ENCODE measurements at places on chromosomes 4 and X. TPM values are rescaled to one million over a fixed set of nuclear protein-coding genes. Genes with fewer than 3 reads are reported as not detected.

Gene TEX11
- not detected for total RNA-seq

Gene VCX
- total RNA-seq: not detected

DNA sequence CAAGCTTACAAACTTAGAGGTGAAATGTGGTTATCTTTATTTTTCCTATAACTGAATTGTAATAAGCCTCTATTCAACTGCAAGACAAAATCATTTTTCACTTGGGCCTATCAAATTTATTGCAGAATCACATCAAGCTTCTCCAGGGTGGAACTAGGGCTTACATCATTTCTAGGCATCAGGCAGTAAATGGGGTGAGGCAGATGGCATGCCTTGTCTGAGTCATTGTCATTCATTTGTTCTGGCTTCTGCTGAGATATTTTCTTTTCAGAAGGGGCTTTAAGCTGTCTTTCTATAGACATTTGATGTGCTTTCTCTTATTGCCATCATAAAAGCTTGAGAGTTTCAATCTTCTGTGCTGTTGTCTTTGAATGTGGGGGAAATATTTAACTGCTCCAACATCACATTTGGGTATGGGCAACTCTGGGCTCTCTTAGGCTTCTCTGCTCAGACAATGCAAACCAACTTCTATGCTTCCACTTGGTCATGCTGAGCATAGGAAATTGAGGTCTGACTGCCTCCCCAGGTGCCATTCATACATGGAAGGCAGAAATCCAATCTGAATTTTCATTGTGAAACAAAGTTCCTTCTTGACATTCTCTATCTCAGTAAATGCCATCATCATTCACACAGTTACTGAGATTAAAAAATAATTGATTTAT is 225.8 kb upstream of the GIMD1 start:
- no peak overlapping the region for H3K4me3 ChIP-seq
- no peaks in the 10 kb centered on the region for H3K4me1 ChIP-seq
- DNase-seq: no peak
- no peak overlapping the region for H3K27ac ChIP-seq
- H3K27me3 ChIP-seq: no peaks in the 10 kb centered on the region

- peaks cover 11% of the 10 kb centered on the region for H3K4me1 ChIP-seq
- peak overlapping the region; percentile 54 for H3K27ac ChIP-seq
- H3K27me3 ChIP-seq: no peaks in the 10 kb centered on the region
- H3K4me3 ChIP-seq: no peak overlapping the region
- H3K36me3 ChIP-seq: no peaks in the 10 kb centered on the region
These were observed 491.2 kb downstream of the INPP4B start for GRCh38 chr4:142354794-142355420.

DNA sequence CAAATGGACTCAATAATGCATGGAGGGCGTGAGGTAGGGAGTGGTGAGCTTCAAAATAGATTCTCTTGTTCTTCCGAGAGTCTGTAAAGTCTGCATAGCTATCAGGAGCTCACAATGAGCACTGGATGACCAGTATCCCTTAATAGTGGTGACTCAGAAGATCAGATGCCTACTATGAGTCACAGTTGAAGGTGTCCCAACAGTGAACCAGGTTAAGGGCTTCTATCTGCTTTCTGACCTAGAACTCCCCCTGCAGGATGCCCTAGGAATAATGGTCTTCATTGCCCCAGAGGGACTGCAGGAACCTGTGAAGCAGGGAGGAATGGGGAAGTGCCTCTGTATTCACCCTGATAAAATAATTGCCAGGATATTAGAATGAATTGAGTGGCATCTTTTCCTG is 22.1 kb downstream of the DGKK start:
- H3K27ac ChIP-seq: no peak overlapping the region
- no peak overlapping the region for H3K4me3 ChIP-seq
- H3K27me3 ChIP-seq: no peaks in the 10 kb centered on the region
- H3K36me3 ChIP-seq: no peaks in the 10 kb centered on the region
- no peaks in the 10 kb centered on the region for H3K4me1 ChIP-seq

- no peak overlapping the region for H3K4me3 ChIP-seq
- no peaks in the 10 kb centered on the region for H3K36me3 ChIP-seq
- DNase-seq: no peak
- H3K27me3 ChIP-seq: no peaks in the 10 kb centered on the region
- H3K4me1 ChIP-seq: no peaks in the 10 kb centered on the region
These were observed 106.4 kb downstream of the PHKA2 start for GRCh38 chrX:18877469-18877868.

DNA sequence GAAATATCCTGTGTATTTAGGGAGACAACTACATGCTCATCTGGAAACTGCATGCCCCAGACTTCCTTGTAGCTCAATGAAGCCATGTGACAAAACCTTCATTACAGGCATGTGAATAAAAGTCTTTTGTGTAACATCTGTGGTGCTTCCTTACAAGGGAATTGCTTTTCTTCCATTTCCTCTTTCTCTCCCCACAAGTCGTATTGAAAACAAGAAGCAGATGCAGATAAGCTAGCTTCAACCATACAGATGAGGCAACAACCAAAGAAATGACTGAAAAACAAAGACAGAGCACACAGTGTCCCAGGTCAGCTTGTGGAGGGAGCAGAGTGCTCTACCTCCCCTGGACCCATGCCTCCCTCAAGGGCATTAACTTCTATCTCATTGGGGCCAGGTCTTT is 115.8 kb upstream of the INPP4B start:
- H3K4me1 ChIP-seq: no peaks in the 10 kb centered on the region
- H3K27me3 ChIP-seq: no peaks in the 10 kb centered on the region
- DNase-seq: no peak
- no peaks in the 10 kb centered on the region for H3K36me3 ChIP-seq
- H3K27ac ChIP-seq: no peak overlapping the region

DNA sequence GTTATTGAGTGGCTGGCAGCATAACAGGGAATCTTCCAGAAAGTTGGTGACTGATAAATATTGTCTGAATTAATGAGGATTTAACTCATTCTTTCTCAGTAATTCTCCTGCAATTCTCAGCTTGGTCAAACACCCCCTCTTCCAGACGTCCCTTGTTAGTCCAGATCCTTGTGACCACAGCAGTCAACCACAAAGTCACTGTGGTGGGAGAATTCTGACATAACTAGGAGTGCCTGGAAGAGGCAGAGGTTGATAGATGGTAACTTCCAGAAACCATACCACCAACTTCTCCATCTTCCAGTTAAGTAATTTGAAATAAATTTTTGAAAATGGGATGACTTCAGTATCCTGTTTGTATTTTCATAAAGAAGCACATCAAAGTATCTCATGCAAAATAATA is 90.1 kb downstream of the CEP44 start:
- no peak overlapping the region for H3K27ac ChIP-seq
- no peak overlapping the region for H3K4me3 ChIP-seq
- no peaks in the 10 kb centered on the region for H3K27me3 ChIP-seq
- no peaks in the 10 kb centered on the region for H3K4me1 ChIP-seq

- no peak overlapping the region for H3K4me3 ChIP-seq
- no peaks in the 10 kb centered on the region for H3K27me3 ChIP-seq
- DNase-seq: no peak
- no peak overlapping the region for H3K27ac ChIP-seq
- no peaks in the 10 kb centered on the region for H3K4me1 ChIP-seq
- H3K36me3 ChIP-seq: no peaks in the 10 kb centered on the region
These were observed 20.7 kb upstream of the UCHL1 start for GRCh38 chr4:41236032-41236431.

GRCh38 chr4:106494066-106494465 is 125.5 kb upstream of the GIMD1 start:
- H3K36me3 ChIP-seq: no peaks in the 10 kb centered on the region
- no peaks in the 10 kb centered on the region for H3K4me1 ChIP-seq
- no peak for DNase-seq
- H3K4me3 ChIP-seq: no peak overlapping the region

Gene TNIP3
- not detected for total RNA-seq

Gene FGFBP1
- 0.39 TPM for total RNA-seq

GRCh38 chrX:47247999-47248320 is 15.2 kb downstream of the USP11 start:
- H3K27ac ChIP-seq: no peak overlapping the region
- no peaks in the 10 kb centered on the region for H3K4me1 ChIP-seq
- H3K36me3 ChIP-seq: no peaks in the 10 kb centered on the region
- DNase-seq: no peak

DNA sequence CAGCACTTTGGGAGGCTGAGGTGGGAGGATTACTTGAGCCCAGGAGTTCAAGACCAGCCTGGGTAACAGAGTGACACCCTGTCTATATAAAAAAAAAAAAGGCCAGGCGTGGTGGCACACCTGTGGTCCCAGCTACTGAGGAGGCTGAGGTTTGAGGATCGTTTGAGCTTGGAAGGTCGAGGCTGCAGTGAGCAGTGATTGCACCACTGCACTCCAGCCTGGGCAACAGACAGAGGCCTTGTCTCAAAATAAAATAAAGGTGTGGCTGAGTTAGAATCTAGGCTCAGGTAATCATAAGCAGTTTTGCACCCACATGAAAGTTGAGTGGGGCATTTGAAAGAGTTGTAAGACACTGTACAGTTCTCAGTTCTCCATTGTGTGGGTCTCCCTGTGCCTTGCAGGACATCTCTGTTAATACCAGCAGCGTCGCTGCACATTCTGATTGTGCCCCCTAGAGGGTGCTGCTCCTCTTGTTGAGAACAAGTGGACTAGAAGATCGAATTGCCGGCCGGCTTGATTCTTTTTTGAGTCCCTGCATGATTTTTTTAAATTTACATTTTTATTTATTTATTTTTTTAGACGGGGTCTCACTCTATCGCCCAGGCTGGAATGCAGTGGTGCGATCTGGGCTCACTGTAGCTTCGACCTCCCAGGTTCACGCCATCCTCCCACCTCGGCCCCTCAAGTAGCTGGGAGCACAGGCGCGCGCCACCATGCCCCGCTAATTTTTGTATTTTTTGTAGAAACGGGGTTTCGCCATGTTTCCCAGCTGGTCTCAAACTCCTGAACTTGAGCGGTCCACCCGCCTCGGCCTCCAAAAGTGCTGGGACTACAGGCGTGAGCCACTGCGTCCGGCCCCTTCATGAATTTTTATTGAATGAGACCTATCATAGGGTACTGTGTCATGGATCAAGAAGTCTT is 73.6 kb upstream of the RBMX start:
- H3K4me3 ChIP-seq: no peak overlapping the region
- DNase-seq: peak; percentile 27
- H3K4me1 ChIP-seq: no peaks in the 10 kb centered on the region
- no peaks in the 10 kb centered on the region for H3K27me3 ChIP-seq
- no peaks in the 10 kb centered on the region for H3K36me3 ChIP-seq

Gene AR
- 0.05 TPM for total RNA-seq

Gene ENOX2
- total RNA-seq: 12.4 TPM
